Stimulated activated CD8-positive, alpha-beta memory T cell treated with anti-CD3 and anti-CD28 coated beads, Interleukin-4, amount 100 ng/mL, for 1 hour (primary cell): ENCODE measurements at places on chromosomes 5 and 9.

DNA sequence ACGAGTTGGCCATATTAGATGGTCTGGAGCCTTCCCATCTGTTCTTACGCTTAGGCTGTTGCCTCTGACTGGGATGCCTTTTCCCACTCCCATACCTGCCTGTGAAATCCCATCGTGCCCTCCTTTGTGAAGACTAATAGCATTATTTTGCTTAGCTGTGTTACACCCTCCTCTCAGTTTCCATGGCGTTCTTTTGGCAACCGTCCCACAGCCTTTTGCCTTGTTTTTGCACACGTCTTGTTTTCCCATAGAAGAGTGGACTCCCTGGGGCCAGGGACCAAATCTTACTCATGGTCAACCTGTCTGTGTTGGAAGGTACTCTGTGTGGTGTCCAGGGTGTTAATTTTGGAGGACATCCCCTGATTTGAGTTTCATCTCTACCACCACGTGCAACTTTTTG lies 242.1 kb downstream of the HSPA4 start:
- no peak for DNase-seq

DNA sequence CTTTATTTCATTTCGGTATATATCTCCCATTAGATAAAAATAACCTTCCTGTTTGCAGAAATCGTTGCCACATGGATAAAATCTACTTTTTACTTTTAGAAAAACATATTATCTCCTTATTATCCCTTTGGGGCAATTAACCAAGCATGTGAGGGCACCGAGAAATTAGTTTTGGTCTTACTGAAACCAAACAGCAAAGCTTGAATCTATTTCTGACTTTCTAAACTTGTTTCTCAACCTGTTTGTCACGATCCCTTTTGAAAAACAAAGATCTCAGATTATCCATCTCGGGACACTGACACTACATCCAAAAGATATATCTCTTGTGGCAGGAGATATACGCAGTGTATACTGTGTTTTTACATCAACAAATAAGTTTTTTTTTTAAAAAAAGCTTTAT lies 2.3 kb downstream of the TUT7 start:
- no peak for DNase-seq

DNA sequence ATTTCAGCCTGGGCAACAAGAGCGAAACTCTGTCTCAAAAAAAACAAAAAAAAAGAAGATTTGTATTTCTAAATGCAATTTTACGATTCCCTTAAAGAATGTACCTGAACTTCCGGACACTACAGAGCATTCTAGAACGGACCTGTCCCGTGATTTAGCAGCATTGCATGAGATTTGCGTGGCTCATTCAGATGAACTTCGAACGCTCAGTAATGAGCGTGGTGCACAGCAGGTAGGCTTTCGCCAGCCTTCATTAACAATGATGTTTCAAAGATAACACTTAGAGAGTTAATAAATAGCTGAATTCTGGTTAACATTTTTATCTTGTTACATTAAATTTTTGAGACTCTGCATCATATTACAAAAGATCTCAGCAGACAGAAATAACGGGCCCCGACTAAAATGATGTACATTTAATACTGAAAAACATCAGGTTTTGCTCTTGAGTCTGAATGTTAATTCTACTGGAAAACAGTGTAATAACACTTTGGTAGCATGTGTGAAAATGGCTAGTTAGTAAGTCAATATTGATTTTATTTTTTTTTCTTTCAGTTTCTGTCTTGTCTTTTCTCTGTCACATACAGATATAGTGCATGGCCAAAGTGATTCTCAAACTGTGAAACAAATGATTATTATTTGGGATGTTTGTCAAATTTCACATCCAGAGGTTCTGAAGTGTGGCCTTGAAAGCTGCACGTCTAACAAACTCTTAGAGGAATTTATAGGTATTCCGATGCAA lies 23.3 kb downstream of the CCNH start:
- DNase-seq, result no peak

DNA sequence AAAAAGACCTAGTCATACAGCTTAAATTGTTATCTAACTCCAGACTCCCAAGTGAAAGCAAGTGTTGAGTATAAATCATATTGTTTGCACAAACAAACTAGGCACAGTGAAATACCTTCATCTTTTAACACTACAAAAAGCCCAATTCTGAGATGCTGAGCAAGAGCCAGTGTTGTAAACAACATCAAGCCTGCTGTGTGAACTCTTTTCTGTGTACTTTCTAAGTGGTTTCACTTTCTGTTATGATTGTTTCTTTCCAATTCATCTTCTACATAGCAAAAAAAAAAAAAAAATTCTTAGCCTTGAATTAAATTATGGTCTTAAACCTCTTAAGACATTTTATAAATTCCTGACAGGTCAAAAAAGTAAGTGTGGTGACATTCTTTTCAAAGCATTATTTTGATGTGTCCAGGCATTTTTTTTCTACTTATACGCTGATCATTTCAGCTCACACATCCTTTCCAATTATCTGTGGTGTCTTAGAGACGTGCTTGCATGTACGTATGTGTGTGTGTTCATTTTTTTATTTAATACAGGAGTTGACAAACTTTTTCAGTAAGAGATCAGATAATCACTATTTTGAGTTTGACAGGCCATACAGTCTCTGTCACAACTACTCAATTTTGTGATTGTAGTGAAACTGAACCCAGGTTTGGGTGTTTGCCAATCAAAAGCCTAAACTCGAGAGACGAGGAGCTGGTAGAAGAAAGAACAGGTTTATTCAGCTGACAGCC lies 556.1 kb downstream of the CDH9 start:
- no peak for DNase-seq

- DNase-seq, result no peak
These were observed 1.4 kb upstream of the CHSY3 start for GRCh38 chr5:129902816-129903215.
